AG04450 (cell line): ENCODE measurements at places on chromosomes 3 and 15. TPM values are rescaled to one million over a fixed set of nuclear protein-coding genes. Genes with fewer than 3 reads are reported as not detected.

- DNase-seq = peak; percentile 59
These were observed 47.7 kb upstream of the INSYN1 start for GRCh38 chr15:73800662-73801345.

- no peak for DNase-seq
These were observed 19.8 kb upstream of the MTHFS start for GRCh38 chr15:79916502-79917132.

DNA sequence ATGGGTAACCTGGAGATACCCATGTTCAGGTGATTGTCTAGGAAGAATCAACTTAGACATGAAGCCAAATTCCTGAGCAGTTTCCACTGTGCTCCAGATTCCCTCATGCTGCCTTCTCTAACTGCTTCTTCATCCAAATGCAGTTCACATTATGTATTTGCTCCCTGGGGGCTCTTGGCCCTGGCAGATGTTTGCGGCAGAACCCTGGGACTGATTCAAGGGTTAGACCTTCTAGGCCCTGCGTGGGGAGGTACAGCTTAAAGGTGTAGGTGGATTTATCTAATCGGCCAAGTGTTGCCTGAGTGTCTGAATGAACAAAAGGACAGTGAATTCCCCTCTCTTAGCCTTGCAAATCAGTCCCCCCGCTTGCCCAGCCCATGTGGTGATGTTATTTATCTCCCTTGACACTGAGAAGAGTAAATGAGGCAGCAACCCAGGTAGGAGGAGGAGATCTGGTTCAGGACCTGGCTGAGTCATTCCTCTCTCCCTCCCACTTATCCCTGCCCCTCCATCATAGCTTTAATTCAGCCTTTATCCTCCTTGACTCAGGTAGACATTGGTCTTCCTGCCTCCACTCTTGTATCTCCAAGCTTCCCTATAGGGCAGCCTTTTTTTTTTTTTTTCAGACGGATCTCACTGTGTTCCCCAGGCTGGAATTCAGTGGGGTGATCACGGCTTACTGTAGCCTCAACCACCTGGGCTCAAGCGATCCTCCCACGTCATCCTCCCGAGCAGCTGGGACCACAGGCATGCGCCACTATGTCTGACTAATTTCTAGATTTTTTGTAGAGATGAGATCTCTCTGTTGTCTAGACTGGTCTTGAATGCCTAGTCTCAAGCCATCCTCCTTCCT is 54.8 kb downstream of the MAGEF1 start:
- DNase-seq = peak; percentile 13

DNA sequence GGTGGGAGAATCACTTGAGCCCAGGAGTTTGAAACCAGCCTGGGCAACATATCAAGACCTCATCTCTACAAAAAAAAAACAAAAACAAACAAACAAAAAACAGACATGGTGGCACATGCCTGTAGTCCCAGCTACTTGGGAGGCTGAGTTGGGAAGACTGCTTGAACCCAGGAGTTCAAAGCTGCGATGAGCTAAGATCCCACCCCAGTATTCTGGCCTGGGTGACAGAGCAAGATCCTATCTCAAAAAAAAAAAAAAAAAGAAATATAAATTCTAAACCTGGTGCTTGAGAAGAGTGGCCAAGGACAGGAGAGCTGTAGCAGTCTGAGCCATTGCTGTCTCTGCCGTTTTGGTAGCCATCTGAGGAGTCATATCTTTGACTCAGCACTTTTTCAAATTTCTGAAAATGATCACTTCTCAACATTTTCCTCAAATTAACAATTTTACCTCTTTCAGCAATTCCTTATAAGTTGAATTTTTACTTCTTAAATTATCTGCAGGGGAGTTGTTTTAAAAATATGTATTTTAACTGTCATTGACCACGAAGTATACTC is 3.6 kb upstream of the DENND4A start:
- no peak for DNase-seq

DNA sequence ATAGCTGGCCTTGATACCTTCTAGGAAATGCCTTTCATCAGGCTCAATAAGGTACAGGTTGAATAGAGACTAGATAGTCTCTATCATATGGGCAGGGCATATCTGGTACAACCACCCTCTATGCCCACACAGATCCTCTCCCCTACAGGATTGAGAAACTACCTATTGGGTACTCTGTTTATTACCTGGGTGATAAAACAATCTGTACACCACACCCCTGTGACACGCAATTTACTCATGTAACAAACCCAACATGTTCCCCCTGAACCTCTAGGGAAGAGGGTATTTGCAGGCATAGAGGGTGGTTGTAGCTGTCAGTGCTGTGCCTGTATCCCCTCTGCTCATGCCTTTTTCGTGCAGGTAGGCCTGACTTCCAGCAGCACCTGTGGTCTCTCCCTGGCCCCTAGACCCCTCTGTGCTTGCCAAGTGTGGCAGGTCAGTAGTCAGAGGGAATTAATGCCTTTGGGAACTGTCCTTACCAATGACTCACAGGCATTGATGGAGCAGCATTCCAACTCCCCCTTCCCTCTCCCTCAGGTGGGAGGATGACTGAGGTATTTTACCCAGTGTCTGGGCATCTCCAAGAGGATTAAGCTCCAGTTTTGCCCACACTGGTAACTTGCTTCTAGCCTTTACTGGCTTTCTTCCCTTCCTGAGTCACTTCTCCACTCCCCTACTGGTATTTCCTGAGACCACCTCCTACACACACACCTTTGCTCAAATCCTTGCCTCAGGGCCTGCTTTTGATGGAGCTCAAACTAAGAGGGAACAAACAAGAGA is 18.3 kb downstream of the CLSTN2 start:
- DNase-seq = no peak

- DNase-seq = no peak
These were observed 40.9 kb downstream of the FBN1 start for GRCh38 chr15:48604567-48604966.

NXPE3 gene
- 39.6 and 41.1 TPM in 2 replicates for polyA plus RNA-seq

CLDN16 gene
- 0.04 and 0.25 TPM in 2 replicates for polyA plus RNA-seq

GPD1L gene
- 4.8 and 6.0 TPM in 2 replicates for polyA plus RNA-seq
